ENCODE measurements at places on chromosomes 2 and 18.

DNA sequence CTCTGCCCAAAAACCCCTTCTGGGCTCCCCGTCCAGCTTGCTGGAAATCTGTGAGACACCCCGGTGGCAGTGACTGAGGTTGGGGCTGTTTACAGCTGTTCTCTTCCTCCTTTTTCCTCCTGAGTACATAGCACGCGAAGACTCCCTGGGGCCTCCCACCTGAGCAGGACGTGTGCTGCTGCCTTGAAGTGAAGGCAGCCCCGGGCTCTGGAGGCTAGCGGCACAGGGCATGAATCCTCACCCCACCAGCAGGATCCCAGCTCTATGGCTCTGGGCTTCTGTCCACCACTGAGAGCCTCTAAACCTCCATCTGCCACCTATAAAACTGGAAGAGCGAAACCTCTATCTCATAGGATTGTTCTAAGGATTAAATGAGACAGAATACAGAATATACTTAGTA, 182.5 kb downstream of the TMEM163 start:
- DNase-seq: no peak

DNA sequence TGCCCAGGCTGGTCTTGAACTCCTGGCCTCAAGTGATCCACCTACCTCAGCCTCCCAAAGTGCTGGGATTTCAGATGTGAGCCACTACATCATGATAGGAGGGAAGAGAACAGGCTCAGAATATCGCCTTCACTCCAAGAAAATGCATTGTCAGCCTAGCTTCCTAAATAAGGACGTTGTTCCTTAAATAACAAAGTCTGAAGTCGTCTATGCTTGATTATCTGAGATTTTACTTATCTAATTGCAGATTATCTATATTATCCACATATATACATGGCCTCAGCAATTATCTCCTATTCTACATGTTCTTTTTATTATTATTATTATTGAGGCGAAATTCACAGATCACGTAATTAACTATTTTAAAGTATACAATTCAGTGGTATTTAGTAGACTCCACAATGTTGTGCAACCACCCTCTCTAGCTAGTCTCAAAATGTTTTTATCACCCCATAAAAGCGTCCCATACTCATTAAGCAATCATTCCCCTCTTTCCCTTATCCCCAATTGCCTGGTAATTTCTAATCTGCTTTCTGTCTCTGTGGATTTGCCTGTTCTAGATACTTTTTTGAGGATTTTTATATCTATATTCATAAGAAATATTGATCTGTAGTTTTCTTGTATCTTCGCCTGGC, 95.1 kb upstream of the RFX8 start:
- DNase-seq: no peak

DNA sequence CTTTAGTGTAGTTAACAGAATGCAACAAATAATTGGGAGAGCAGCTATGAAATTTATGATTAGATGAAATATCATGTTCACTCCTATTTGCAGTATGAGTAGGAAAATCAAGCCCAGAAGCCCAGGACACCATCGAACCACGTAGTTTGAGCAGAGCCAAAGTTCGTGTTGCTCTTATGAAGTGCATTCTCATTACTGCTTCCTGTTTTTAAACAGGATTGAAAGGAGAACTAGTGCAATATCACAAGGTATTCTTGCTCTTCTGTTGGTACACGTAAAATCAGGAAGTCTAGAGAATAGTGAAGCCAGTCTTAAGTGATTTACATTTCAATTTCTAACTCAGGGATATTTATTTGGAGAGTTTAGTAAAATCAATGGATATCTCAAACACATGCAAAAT, 21.1 kb downstream of the ARHGAP15 start:
- peak; percentile 66 for DNase-seq

DNA sequence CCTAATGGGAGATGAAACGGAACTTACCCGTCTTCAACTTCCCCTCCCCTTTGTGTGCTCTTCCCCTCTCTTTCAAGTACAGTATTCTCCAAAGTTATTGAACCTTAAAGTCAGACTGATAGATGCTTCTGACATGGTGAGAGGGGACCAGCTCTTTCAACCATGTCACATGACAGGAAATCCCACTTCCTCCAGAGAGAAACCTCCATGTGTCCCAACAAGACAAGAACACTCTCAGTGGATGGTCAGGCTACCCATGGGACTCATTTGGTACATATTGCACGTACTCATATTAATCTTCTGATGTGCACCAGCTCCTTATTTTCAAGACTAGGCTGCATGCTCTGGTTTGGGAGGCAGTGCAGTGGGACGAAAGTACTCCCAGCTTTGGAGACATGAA, 44.6 kb upstream of the REG3G start:
- no peak for DNase-seq

- no peak for DNase-seq
These were observed 22.0 kb upstream of the HNMT start for GRCh38 chr2:137942037-137942832.

- no peak for DNase-seq
These were observed 28.5 kb downstream of the GALNT1 start for GRCh38 chr18:35610089-35610488.

DNA sequence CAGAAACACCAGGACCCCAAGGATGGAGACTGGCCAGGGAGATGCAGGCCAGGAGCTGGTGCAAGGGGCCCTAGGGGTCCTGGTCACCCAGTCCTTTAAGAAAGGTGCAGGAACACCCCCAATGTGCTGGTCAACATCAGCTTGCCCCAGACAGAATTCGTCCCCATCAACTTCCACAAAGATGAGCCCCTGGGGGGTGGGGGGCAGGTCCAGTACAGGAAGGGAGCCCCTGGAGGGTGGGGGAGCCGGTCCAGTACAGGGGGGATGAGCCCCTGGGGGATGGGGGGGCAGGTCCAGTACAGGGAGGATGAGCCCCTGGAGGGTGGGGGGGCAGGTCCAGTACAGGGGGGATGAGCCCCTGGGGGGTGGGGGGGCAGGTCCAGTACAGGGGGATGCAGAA, 160.7 kb upstream of the SALL3 start:
- no peak for DNase-seq

DNA sequence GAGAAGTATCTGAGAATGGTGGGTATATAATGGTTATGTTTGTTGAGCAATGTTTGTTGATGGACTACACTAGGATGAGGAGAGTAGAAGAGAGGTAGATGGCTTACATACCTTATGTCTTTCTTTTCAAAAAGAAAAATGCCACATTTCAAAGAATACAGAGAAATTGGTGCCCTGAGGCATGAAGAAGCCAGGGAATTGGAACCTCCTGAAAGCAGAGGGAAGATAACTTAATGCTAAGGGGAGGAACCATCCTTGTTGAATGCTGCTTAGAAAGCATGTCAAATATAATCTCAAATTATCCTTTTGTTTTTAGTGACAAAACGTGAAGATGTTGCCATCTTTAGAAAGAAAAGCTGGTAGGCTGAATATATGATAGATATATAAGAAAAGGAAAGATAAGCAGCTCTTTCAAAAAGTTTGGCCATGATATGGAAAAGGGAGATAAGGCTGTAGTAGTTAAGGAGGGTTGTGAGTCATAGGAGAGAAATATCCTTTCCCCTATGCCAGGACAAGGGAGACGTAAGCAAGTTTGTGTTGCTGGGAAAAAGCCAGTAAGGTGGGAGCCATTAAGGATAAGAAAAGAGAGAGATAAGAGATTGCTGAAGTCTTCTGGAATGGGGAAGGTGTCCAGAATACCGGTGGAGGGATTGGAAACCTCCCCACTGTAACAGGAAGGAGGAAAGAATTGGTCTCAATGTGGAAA, 66.3 kb downstream of the SCN2A start:
- DNase-seq: no peak

- DNase-seq: no peak
These were observed 7.8 kb downstream of the AGBL5 start for GRCh38 chr2:27059141-27059820.

GRCh38 chr2:7609556-7609955, 692.3 kb downstream of the RNF144A start:
- no peak for DNase-seq

DNA sequence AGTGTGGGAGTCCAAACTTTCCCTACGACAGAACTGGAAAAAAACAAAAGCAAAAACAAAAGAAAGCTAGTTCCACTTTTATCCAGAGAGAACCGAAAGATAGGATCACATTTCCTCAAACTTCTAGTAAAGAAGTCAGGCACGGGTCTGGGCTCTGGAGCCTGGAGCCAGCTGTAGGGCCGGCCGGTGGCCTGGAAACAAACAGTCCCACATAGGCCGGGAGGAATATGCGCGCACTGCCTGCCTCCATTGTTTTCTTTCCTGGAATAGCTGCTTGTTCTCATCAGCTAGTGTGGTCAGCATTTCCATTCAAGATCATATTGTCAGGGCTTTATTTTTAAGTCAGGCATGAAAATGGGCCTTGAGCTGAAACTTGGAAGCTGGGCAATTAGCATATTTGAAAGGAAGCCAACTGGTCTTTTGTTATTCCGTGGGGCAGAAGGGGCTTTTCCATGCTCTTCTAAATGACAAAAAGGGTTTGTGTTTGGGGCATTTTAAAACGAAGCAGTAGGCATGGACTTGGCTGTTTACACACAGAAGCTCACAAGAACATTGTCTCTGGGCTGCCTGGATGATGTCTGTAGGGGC, 58.7 kb upstream of the RFX8 start:
- DNase-seq: no peak

- DNase-seq: no peak
These were observed 28.0 kb downstream of the KLF7 start for GRCh38 chr2:207137596-207138337.

DNA sequence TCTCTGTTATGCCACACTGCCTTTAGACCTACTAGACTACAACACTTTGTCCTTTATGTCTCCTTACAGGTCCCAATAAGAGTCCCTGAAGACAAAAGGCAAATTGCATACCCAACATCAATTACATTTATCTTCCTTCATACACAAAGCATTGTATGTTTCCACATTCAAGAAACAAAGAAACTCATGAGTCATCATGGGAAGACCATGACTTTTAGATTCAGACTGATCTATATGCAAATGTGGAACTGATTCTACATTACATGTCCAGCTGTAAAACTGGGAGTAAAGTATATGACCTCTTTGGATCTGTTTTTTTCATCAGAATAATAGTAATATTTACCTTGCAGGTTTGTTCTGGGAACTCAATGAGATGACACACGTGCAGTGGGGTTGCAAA, 25.2 kb upstream of the HNMT start:
- DNase-seq: no peak

DNA sequence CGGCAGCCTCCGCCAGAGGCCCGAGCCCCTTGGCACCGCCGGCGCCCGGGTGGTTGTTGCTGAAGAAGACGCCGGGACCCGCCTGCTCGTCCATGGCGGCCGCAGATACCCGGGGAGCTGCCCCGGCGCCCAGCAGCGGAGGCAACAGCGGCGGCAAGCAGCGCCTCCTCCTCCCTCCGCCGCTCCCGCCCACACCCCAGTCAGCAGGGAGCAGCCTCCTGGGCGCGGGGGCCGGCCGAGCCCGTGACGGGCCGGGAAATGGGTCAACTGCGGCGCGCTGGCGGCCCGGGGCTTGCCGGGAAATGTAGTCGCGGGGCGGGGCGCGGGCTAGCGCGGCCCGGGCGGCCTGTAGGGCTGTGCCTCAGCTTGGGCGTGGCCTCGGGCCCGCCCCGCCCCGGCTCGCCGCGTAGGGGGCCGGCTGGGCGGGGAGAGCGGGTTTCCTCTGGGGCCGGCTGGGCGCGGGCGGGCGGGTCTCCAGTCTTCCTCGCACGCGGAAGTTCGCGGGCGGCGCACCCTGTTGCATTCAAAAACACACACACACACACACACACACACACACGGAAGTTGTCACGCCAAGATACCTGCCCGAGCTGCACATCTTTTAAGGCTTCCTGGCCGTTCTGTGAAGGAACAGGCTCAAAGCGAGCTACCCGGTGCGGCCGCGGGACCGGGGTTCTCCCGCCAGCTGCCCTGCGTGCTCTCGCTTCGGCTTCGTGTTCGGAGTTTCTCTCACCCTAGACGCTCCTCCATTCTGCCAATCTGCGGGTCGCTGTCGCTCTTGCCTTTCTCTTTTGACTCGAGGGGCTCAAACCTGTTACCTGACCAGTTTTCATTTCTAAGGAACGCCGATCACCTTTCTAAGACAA, at the start of gene STRN:
TSS of gene STRN (minus strand) at position 167 of the 866 bp plus-strand sequence. CDS start at position 94, 73 bp downstream.
- peak; percentile 96 for DNase-seq

DNA sequence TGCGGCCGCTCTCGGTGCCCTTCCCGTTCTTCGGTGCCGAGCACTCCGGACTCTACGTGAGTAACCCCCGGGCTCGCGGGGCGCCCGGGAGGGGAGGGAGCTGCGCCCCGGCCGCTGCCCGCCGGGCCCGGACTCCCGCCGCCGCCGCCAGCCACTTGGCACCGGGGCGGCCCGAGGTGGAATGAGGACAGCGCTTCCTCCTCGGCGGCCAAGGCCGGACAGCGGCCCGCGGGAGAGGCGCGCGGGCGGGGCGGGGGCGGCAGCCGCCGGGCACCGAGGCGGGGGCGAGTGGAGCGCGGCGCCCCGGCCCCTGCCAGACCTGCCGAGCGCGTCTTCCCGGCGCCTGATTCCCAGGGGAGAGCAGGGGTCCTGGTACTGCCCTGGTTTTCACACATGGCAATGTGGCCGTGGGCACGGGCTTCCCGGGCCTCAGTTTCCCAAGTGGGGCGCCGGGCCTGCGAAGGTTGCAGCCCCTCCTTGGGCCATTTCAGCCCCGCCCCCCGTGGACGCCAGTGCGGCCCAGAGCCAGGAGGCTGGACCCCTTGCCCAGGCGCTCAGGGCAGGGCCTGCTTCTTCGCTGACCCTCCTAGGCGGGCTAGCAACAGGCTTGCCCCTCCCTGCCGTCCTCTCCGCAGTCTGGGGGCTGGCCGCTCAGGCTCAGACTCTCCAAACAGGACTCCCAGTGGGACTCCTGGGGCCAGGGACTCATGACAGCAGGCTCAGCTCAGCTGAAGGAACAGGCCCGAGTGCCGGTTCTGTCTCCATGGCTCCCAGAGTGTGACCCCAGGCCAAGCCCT, 775 bp downstream of the SNED1 start:
- DNase-seq: no peak

- peak; percentile 40 for DNase-seq
These were observed 258.9 kb downstream of the CYRIA start for GRCh38 chr2:16406496-16407289.

GRCh38 chr2:41197781-41198180, 745.9 kb upstream of the SLC8A1 start:
- DNase-seq: no peak

GRCh38 chr2:26255759-26256384, 11.1 kb downstream of the HADHB start:
- peak; percentile 47 for DNase-seq

GRCh38 chr18:46920067-46920466, 2.7 kb downstream of the KATNAL2 start:
- DNase-seq: no peak

DNA sequence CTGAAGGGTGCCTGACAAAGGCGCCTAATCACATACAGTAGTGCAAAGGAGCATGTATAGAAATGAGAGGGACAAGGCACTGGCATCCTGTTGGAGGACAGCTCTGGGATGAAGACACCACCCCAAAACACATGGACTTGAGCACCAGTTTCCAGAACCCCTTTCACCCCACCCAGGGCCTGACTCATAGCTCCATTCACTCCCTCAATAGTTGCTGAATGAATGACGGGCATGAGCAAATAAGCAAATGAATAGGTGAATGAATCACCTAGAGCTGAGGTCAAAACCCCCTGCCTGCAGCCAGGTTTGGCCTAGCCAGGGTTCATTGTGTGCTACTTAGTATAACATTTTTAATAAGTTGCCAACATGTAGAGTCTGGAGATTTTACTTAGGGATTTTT, 66.3 kb downstream of the NRP2 start:
- no peak for DNase-seq

GRCh38 chr2:43636621-43637020, 439 bp upstream of the PLEKHH2 start:
- no peak for DNase-seq

Data from hematopoietic multipotent progenitor cell treated with erythropoietin and hydrocortisone succinate and interleukin-3 and kit ligand, for 6 days (in vitro differentiated cells).